ENCODE measurements at places on chromosomes 5 and 9. TPM values are rescaled to one million over a fixed set of nuclear protein-coding genes. Genes with fewer than 3 reads are reported as not detected.

CDC25C gene
- total RNA-seq = 9.0 TPM

TCOF1 gene
- 95.8 TPM for total RNA-seq

ADGRD2 gene
- not detected for total RNA-seq

FAM114A2 gene
- 31.2 TPM for total RNA-seq

C5orf46 gene
- not detected for total RNA-seq

ZNF483 gene
- total RNA-seq = 3.2 TPM

CDH9 gene
- total RNA-seq = not detected

MORN5 gene
- total RNA-seq = not detected

ALDH1A1 gene
- not detected for total RNA-seq

LARP1 gene
- total RNA-seq = 301 TPM

WDR36 gene
- total RNA-seq = 79.9 TPM

PCDHA6 gene
- total RNA-seq = not detected

SPOUT1 gene
- total RNA-seq = 127 TPM

DIPK1B gene
- total RNA-seq = 3.4 TPM

SLCO6A1 gene
- not detected for total RNA-seq

RASEF gene
- total RNA-seq = not detected

TMEM252 gene
- not detected for total RNA-seq

MYORG gene
- 1.6 TPM for total RNA-seq

INSYN2B gene
- total RNA-seq = not detected

SMIM33 gene
- 0.23 TPM for total RNA-seq

SPINK1 gene
- not detected for total RNA-seq

TMEM171 gene
- not detected for total RNA-seq

LHX6 gene
- total RNA-seq = not detected

PCDHGB4 gene
- 0.34 TPM for total RNA-seq

NME5 gene
- not detected for total RNA-seq

PLEKHG4B gene
- total RNA-seq = not detected

COL5A1 gene
- total RNA-seq = 0.11 TPM

ANXA1 gene
- 28.6 TPM for total RNA-seq

DMRTA1 gene
- not detected for total RNA-seq

HMCN2 gene
- total RNA-seq = not detected

PRRT1B gene
- total RNA-seq = not detected

NR5A1 gene
- not detected for total RNA-seq

PPIP5K2 gene
- total RNA-seq = 52.5 TPM

SH2D3C gene
- 25.1 TPM for total RNA-seq

SCGB3A2 gene
- total RNA-seq = not detected

CCDC171 gene
- 1.8 TPM for total RNA-seq

ROPN1L gene
- 0.55 TPM for total RNA-seq

NUTM2G gene
- total RNA-seq = not detected

DAB2IP gene
- not detected for total RNA-seq

IFNK gene
- total RNA-seq = not detected

SPOCK1 gene
- not detected for total RNA-seq

LAMC3 gene
- total RNA-seq = not detected

GRAMD2B gene
- 8.8 TPM for total RNA-seq

CETN3 gene
- total RNA-seq = 44.4 TPM

CD72 gene
- 11.3 TPM for total RNA-seq

All from activated T-helper 2 cell treated with anti-CD3 and anti-CD28 coated beads, Interferon-gamma antibody, Interleukin-2, Interleukin-4, amounts not matched to agents 10 μg/mL and 5 μg/mL and 100 μg/mL, durations not matched to agents 14 hours and 24 hours and 36 hours (primary cell).